Upper lobe of right lung (tissue), 1 donor: ENCODE measurements at places on chromosomes 5 and 9. TPM values are rescaled to one million over a fixed set of nuclear protein-coding genes. Genes with fewer than 3 reads are reported as not detected.

DNA sequence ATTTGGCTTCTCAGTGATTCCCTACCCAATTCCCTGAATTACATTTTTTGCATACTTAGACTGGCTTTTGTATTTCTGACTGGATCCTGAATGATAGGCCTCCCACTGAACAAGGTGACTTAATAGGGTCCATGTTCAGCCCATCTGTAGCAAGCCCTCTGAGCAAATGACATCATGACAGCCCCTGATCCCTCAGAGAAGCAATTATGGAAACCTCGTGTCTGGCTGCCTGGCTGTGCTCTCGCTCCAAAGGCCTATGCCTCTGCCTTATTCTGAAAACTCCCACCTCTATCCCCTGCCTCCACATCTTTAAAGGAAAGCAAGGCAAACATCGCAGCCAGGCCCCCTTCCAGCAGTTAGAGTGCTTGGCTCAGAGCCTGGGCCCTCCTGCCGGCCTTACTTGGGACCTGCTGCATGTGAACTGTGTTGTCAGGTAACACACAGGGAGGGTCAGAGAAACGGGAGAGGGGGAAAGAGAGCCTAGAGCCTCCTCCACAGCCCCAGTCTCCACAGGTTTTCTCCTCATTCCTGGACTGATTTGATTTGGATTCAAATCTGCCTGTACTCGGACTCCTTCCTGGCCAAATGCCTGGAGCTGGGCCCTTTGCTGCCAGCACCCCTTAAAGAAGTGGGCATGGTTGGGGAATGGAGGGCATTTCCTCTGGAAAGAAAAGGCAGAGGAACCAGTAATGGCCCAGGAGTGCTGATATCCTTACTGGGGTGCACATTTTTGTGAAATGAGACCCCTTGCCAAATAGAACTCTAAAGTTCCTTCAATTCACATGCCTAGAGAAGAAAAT, 3.8 kb downstream of the DCANP1 start:
- DNase-seq = peak; percentile 36

- DNase-seq = no peak
These were observed 107.4 kb downstream of the SVEP1 start for GRCh38 chr9:110472111-110472510.

Gene PCDHGB3
- 2.6 TPM for total RNA-seq

GRCh38 chr5:57335092-57335660, 147.4 kb downstream of the ACTBL2 start:
- DNase-seq = no peak

GRCh38 chr5:102731693-102732092, 23.4 kb upstream of the PAM start:
- DNase-seq = no peak

DNA sequence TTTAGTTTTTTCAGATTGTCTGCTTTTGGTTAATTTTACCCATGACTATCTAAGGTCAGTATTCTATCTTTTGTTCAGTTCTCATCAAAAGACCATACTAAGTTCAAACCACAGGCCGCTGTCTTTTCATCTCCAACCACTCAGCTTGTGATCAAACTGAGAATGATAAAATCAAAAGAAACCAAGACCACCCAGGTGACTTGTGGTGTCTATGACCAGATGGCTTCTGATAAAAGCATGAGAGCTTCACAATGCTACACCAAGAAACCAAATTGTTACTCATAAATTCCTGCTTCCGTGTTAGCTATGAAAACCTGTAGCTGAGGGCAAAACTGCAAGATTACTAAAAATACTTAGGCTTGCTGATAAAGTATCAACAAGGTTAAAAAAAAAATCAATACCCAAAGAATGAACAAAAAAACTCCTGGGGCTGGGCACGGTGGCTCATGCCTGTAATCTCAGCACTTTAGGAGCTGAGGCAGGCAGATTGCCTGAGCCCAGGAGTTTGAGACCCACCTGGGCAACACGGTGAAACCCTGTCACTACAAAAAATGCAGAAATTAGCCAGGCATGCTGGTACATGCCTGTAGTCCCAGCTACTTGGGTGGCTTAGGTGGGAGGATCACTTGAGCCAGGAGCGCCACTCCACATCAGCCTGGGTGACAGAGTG, 25.8 kb upstream of the GPX8 start:
- no peak for DNase-seq

- peak; percentile 49 for DNase-seq
These were observed 79.9 kb upstream of the FBXW11 start for GRCh38 chr5:172086194-172086975.

DNA sequence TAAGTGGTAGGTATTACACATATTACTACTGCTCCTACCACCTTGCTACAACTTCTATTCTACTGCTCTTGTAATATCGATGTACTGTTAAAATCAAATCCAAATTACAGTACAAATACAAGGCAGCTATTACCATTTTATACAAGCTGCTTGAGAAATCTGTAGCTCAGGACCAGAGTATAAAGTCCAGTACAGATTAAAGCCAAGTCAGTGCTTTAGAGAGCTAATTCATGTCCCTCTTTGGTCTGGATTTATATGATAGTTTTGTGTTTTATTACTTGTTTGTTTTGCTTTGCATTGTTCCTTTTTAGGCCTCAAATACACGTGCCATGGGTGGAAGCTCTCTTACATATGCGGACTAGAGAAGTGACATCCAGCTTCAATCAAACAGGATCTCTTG, 75.8 kb downstream of the DPYSL3 start:
- no peak for DNase-seq

Gene CLINT1
- total RNA-seq = 84.6 TPM

Gene FOXD4L6
- total RNA-seq = not detected

DNA sequence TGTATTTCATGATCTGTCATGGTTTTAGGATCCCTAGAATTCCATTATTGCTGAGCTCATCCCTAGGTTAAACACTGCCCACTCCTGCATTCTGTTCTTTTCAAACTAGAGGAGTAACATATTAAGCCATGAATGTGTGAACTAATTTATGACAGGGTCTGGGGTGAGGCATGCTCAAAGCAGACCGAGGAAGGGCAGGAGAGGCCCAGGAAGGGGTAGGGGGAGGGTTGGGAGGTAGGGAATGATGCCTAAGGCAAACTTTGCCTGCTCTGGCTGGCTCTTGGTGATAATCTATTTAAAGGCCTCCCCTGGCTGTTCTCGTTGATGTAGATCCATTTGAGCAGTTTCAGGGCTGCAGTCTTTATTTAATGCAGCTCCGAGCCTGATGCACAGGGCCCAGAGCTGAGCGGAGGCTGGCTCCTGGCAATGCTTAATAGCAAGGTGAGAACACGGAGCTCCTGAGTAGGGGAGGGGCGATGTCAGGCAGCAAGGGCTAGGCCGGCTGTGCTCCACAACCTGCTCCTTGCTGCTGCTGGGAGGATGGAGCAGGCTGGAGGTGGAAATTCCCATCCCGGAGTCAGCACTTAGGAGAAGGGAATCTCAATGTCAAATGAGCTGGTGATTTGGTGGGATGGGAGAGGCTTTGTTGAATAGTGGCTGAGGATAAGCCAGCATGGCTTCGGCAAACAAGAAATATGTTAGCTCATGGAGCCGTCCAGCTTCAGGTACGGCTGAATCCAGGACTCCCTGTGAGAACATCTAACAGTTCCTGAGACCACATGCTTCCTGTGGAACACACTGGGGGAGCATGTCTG, 73.2 kb upstream of the UNC5A start:
- DNase-seq = peak; percentile 26

DNA sequence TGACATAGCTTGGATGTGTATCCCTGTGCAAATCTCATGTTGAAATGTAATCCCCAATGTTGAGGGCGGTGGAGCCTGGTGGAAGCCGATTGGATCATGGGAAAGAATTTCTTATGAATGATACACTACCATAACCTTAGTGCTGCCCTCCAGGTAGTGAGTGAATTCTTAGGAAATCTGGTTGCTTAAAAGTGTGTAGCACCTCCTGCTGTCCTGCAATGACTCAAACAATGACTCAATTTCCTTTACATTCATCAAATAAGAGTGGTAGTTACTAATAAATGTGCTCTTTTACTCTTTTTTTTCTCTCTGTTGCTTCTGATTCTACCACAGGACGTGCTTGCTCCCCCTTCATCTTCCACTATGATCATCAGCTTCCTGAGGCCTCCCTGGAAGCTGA, 1696.0 kb upstream of the CDH9 start:
- DNase-seq = no peak

Gene TRIP13
- 0.81 TPM for total RNA-seq

Gene PLPP1
- total RNA-seq = 56.1 TPM

- no peak for DNase-seq
These were observed 176.8 kb downstream of the FER start for GRCh38 chr5:108924457-108924961.

- no peak for DNase-seq
These were observed 761 bp upstream of the DNAJC25 start for GRCh38 chr9:111630182-111630963.

Gene PCDHGA8
- 1.2 TPM for total RNA-seq

- DNase-seq = peak; percentile 40
These were observed 9.7 kb upstream of the SMIM32 start for GRCh38 chr5:136202469-136203205.

GRCh38 chr9:269081-269711, 54.5 kb downstream of the DOCK8 start:
- DNase-seq = no peak

DNA sequence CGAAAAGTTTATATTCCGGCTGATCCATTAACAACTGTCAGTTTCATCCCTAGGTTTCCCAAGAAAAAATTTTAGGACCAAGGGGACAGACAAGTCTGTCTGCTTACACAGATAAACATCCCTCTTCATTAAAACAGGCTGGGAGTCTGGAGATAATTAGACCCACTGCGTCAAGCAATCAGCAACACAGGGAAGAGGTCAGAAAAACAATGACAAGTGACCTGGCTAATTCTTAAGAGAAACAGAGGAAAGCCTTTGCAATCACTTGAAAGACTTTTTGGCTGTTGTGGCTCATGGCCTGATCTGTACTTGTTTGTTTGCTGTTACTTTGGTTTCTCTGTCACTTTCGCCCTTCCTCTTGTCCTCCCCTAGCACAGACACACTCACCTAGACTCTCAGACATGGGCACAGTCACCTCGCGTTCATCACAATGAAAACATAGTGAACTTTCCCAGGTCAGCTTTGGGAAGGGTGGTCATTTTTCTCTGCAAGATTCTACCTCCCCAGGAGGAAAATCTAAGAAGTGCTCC, 2.9 kb upstream of the CCDC192 start:
- no peak for DNase-seq

- no peak for DNase-seq
These were observed 109.6 kb upstream of the ACTBL2 start for GRCh38 chr5:57592236-57592635.

GRCh38 chr5:60836131-60836530, 7.9 kb downstream of the ELOVL7 start:
- no peak for DNase-seq

DNA sequence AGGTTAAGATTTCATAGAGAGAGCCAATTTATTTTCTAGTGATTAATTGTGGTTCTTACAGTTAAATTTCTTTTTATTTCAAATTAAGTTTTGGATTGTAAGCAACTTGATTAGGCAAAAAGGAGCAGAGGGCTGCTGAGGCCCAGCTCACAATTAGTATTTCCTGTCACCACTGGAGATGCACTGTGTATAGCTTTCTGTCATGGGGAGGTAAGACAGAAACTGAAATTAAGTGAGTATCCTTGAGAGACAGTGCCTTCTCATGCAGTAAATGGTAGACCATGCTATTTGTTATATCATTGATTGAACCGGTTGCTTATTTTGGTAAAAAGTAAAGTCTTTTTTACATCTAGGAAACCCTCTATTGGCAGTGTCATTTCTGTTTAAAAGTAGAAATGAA, 190.7 kb downstream of the CCDC171 start:
- no peak for DNase-seq

Gene IRX2
- 56.4 TPM for total RNA-seq

Gene LCN10
- total RNA-seq = 11.2 TPM

DNA sequence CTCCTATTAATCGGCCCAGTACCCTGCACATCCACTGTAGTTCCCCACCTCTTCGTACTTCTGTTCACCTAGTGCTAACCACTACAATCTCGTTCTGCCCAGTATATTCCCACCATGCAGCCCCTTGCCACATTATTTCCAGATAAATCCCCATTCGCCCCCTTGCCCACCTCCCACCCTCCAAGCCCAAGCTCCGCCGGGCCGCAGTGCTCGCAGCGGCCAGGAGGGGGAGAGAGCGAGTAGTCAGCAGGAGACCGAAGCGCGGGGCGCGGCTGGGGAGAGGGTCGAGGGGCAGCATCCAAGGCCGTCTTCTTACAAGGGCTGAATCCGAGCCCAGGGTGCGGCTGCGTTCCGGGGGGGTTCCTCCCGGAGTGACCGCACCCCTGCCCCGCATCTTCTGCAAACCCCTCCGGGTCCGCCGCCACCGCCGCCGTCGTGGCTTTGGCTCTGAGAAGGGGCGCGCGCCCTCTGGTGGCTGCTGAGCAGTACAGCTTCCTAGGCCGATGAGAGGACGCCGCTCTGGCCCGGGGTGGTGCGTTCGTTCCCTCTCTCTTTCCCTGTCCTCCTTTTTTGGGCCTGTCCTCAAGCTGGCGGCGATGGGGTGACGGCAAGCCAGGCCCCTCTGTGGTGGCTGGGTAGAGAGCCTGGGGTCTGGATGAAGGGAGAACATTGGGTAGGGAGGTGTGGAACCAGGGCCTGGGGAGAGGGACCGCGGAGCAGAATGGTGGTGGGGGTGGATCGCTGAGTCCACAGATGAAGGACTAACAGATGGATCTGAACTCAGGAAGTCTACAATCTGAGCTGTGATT, 30.0 kb upstream of the PSD2 start:
- peak; percentile 92 for DNase-seq

GRCh38 chr5:94776167-94776566, 157.7 kb downstream of the SLF1 start:
- no peak for DNase-seq

GRCh38 chr9:974031-974995, 2.1 kb upstream of the DMRT3 start:
- DNase-seq = no peak

GRCh38 chr5:166562246-166562645, 1729.2 kb upstream of the WWC1 start:
- DNase-seq = no peak

- no peak for DNase-seq
These were observed 33.0 kb downstream of the ERGIC1 start for GRCh38 chr5:172866802-172867748.

- DNase-seq = no peak
These were observed 16.2 kb upstream of the NDUFB6 start for GRCh38 chr9:32589083-32589723.

- no peak for DNase-seq
These were observed 23.8 kb upstream of the ZNF622 start for GRCh38 chr5:16489322-16489791.

Gene PPWD1
- 33.6 TPM for total RNA-seq
